ENCODE measurements at places on chromosomes 4 and X.

GRCh38 chrX:72100824-72101351 is 30.8 kb downstream of the RTL5 start:
- DNase-seq, result peak; percentile 52

- no peak for DNase-seq
These were observed 668.2 kb upstream of the NDST4 start for GRCh38 chr4:115781528-115782146.

DNA sequence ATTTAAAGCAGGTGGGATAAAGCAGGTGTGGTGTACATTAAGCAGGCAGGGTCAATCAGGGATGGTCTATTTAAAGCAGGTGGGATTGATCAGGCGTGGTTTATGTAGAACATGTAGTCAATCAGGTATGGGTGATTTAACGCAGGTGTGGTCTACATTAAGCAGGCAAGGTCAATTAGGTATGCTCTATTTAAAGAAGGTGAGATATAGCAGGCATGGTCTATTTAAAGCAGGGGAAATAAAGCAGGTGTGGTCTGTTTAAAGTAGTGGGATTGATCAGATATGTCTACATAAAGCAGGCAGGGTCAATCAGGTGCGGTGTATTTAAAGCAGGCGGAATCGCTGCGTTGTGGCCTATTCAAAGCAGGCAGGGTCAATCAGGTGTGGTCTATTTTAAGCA is 88.6 kb upstream of the MXRA5 start:
- no peak for DNase-seq

- DNase-seq, result no peak
These were observed 160.6 kb downstream of the BCOR start for GRCh38 chrX:39936886-39937770.

DNA sequence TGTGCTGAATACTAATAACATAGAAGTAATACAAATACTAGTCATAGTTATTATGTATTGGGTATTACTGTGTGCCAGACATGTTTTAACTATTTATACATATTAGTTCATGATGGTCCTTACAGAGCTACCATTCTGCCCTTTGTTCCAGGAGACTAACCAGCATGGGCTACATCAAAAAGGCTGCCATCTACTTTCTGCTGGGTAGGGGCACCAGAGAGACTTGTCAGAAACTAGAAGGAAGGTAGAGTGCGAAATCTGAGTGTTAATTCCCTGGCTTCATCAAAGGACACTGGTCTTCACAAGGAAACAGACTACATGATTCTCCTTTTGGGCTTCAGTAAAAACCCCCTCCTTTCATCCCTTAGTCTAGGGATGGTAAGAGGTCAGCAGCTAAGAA is 347.8 kb downstream of the GBA3 start:
- DNase-seq, result no peak

DNA sequence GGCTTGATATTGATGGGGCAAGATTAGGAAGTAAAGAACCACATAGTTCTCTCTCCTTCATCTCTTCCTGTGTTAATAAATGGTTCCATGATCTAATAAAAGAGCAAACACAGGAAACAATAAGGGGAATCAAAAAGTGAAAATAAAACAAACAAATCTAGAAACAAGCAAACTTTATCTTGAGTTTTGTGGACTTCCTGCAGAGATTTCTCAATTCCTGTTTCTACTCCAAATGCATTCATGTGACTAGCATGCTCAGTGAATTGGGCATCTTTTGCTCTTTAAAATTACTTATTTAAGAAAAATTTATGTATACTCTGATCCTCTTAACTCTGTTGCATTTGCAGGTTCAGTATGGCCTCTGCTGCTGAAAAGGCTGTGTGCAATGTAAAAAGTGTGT is 682.0 kb downstream of the KCTD8 start:
- DNase-seq, result no peak

DNA sequence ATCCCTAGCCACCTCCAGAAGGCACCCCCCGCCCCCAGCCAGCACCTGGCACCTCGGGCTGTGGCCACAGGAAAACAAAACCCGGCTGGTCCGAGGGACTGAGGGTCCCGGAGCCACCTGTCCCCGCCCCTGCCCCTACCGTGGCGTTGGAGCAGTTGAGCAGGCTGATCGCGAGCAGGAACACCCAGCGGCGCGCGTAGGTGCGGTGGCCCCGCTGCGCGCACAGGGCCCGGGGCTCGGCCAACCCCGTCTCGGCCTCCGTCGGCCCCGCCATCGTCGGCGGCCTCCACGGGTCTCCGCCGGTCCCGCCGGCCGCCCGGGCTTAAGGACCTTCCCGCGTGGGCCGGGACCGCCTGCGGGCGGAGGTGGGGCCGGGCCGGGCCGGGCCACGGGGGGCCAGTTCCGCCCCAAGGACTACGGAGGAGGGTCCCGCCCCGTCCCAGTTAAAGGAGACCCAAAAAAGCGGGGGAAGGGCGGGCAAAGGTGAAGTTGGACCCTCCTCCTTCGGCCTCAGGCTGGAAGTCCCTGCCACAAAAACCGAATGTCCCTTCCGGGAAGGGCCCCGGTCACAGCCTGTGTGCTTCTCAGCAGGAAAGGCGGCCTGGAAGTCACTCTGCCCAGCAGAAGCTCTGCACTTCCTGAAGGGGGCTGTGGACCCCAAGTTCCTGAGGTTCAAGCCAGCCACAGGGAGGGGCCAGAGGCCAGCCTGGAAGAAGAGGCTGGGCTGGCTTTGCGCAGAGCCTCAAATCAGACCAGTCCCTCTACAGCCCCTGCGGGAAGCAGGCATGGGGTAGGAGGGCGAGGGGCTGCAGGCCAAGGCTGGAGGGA is at the start of gene SLC49A3:
SLC49A3 (minus strand) TSS at position 298 of the 828 bp plus-strand sequence; CDS start at position 274, 24 bp downstream.
- no peak for DNase-seq

GRCh38 chrX:153794897-153795816 is 689 bp downstream of the SSR4 start:
- DNase-seq, result no peak

DNA sequence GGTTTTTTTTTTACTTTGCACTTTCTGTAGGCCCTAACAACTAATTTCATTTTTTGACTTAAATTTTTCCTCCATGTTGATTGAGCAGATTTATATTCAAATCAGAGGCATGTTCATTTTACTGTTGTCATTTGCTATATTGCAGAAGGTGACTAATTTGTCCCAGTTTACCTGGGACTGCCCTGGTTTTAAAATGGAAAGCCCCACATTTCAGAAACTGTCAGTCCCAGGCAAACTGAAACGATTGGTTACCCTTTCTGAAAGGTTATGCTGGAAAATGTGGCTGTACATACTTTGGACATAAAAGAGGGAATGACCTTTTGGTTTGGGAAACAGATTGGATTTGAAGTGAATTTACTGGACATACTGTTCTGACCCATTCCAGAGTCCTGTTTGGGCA is 160.0 kb downstream of the SPCS3 start:
- no peak for DNase-seq

GRCh38 chr4:54614149-54614548 is 43.6 kb upstream of the KIT start:
- DNase-seq, result no peak

- DNase-seq, result peak; percentile 90
These were observed 49.2 kb upstream of the PRSS48 start for GRCh38 chr4:151227731-151228130.

DNA sequence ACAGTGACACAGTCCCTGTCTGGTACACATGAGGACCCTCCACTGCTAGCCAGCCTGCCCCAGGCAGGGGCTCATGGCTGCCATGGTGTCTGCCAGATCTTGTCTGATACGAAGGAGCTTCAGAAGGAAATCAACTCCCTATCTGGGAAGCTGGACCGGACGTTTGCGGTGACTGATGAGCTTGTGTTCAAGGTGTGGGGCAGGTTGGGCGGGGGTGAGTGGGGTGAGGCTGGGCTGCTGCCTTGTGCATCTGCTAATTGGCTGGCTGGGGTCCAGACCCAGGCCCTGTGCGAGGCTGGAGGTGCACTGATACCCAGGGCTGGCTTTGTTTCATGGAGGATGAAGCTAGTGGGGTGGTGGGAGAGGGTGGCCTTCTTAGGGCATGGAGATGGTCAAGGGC is 13.8 kb downstream of the CCDC22 start:
- no peak for DNase-seq

- DNase-seq, result no peak
These were observed 281.7 kb downstream of the PPP1R2C start for GRCh38 chrX:42496239-42496638.

GRCh38 chr4:169362607-169363006 is 91.9 kb upstream of the SH3RF1 start:
- no peak for DNase-seq

DNA sequence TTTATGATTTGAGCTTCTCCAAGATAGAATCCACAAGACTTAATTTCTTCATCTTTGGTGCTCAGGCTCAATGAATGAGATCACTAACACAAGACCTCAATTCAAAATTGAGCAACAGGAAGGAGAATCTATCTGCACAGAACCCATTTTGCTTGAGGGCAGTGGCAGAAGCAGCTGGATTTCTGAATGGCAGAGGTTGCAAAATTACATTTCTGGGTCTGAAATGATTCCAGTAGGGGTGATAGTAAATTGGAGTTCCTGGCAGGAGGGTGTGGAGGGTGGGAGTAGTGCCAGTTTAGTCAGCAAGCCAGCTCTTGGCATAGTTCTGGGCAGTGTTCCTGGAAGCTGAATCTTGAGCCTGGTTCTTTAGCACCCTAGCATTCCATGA is 281.1 kb downstream of the SLC7A11 start:
- peak; percentile 20 for DNase-seq

DNA sequence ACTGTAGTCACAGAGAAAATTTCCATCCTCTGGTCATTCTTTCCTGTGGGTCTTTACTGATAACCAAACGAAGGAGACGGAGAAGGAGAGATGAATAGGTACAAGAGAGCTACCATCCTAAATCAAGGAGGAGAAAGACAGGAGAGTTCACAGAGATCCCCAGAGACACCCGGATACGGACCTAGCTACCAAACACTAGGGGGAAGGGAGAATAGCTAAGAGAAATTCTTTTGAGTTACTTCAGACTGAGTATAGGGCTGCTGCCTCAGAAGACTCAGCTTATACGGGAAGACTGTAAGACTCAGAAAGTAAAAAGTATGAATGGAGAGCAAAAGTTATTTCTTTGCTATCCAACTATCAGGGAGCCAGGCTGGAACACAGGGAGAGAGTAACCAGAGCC is 572.1 kb downstream of the C4orf33 start:
- no peak for DNase-seq

DNA sequence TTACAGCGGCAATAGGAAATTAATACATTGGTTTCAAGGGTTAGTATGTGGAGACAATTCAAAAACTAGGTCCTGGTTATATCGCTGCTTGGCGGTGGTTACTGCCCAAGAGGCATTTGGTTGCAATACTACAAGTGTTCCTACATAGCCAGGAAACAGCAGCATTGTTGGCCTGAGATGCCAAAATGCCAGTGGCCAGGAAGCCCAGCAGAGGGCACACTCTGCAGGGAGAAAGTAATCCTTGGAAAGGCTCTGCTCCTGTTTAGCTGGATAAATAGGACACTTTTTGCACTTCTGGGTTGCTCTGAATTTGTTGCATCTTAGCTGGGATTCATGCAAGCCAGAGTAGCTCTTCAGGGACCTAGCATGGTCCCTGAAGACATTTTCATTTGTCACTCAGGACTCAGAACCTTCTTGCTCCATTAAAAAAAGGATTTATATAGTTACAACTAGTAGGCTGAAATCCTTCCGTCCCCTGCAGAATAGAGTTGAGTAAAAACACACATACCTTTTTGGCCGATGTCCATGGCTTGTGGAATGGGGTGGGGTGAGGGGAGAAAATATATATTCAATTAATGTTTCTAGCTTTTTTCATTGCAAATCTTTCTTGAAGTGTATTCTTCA is 8.1 kb upstream of the GPR119 start:
- DNase-seq, result peak; percentile 43

DNA sequence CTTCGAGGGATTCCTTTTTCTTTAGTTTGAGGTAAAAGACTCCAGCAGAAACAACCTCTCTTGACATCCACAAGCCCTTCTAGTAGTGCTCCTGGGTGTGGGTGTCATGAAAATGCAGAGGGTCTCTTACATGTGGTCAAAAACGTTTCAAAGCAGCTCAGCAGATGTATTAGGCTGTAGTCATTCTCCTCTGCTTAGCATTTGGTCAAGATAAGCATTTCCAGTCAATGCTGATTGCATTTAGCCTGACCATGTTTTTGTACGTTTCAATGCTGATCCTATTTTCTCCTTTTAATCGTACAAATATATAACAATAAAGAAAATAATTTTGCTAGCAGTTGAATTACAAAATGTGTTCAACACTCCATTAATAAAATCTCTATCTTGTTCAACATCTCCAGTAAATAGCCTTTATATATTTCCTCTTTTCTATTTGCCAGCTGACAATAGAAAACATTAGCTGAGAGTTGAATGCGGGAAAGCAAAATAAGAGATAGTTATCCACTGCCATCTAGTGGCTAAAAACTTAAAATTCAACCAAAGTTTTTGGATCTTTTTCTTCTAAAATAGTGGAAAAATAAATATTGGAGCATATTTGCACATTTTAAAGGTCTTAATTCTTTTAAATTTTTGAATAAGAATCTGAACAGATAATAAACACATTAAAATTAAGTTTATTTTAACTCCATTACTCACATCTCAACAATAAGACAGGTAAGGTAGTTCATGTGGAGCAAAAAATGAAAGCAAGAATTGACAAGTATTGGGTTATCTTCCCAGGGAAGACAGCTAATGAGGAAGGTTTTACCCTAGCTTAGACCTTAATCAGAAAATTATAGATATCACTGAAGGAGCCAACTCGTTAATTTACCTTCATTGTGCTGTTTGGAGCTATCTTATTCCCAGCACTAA is 15.2 kb upstream of the PACRGL start:
- no peak for DNase-seq

DNA sequence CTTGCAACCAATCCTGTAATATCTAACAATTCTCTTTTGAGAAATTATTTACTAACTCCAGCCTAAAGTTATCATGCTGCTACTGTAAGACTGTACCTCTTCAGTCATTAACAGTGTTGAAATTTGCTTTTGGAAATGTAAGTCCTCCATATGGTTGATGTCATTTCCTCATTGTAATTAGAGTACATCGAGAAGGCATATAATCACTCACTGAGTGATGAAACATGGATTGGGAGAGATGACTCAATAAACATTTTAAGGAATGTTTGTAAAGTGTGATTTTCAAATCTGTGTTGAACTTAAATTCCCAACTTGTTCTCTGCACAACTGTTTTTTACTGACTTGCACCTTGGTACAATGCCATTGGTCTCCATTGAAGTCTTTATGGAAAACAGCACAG is 61.2 kb downstream of the HMGB2 start:
- DNase-seq, result no peak

Data from femur (tissue), 1 donor.